Smooth muscle cell of the umbilical artery (primary cell): ENCODE measurements at places on chromosomes 6 and 20. TPM values are rescaled to one million over a fixed set of nuclear protein-coding genes. Genes with fewer than 3 reads are reported as not detected.

The IP6K3 gene
- total RNA-seq = 1.1 and 5.9 TPM in 2 replicates

The GPX5 gene
- total RNA-seq = not detected in 2 replicates

The RAMACL gene
- 0.74 and 2.1 TPM in 2 replicates for total RNA-seq

The THBD gene
- 1.2 and 7.2 TPM in 2 replicates for total RNA-seq

The TMEM217 gene
- 1.2 and 2.2 TPM in 2 replicates for total RNA-seq

The ARHGAP40 gene
- total RNA-seq = not detected in 2 replicates

The FOXC1 gene
- total RNA-seq = 0.30 and 2.0 TPM in 2 replicates
